ENCODE measurements at places on chromosomes 16 and 17. TPM values are rescaled to one million over a fixed set of nuclear protein-coding genes. Genes with fewer than 3 reads are reported as not detected.

DNA sequence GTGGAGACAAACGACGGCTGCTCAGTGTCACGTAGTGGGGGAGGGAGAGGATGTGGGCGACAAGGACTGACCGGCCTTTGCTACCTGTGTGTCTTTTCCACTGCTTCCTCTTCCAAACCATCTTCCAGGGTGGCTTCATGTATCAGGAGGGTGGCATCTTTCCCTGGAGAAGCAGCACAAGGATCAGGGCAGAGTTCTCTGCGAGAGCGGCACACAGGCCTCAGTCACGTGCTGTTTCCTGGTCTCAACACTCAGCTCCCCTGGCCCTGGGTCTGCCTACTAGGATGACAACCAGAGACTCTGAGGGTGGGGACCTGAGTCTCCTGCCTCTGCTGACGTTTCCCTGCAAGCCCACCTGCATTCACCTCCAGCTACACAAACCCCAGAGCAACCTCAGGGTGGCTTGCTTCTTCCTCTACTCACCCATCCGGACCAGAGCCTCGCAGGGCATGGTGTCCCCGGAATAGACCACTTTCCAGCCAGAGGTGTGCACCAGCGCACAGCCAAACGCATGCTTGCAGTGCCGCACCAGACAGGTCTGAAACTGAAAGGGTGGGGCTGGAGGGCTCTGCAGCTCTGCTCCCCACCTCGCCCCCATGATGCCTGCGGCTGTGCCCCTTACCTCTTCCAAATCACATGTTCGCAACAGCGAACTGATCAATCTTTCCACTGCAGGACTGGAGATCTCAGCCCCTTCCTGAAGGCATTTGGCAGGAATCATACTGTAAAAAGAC lies 23.3 kb downstream of the ELAC2 start:
- DNase-seq: no peak

DNA sequence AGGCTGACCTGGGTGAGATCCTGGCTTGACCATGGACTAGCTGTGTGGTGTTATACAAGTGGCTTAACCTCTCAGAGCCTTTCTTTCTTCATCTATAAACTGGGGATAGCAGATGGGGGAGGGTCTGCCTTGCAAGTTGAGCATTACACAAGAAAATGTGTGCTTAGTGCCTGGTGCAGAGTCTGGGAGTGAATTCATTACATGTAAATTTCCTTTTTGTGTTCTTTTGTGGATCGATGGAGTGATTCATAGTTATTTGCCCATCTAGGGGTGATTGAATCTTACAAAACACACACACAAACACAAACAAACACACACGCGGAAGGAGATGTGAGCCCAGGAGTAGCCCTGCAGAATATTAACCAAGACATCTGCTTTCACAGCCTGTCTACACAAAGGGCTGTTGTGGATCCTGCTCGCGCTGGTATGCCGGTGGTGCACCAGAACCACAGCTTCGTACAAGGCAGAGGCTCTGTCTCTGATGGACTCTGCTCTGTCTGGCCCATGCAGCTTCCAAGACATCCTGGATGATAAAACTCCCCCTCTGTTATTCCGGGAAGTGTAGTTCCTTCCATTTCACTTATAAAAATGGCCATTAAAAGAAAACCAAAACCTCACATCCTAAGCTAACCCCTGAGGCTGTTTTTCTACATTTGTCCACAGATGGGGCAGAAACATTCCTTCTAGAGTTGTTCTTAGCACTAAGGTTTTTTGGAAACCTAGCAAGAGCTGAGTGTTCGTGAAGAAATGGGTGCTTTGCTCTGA lies 86.1 kb downstream of the UTP18 start:
- DNase-seq: no peak

The TNS4 gene
- total RNA-seq: 127 TPM

GRCh38 chr17:58920773-58921172 lies 165.1 kb downstream of the PPM1E start:
- DNase-seq: no peak

- no peak for DNase-seq
Observed at GRCh38 chr16:8717892-8718415, 43.5 kb downstream of the ABAT start.

- no peak for DNase-seq
Observed at GRCh38 chr17:39970157-39970692, 7.4 kb downstream of the GSDMA start.

- DNase-seq: no peak
Observed at GRCh38 chr16:10200637-10201586, 18.7 kb upstream of the GRIN2A start.

The TBC1D3G gene
- not detected for total RNA-seq

DNA sequence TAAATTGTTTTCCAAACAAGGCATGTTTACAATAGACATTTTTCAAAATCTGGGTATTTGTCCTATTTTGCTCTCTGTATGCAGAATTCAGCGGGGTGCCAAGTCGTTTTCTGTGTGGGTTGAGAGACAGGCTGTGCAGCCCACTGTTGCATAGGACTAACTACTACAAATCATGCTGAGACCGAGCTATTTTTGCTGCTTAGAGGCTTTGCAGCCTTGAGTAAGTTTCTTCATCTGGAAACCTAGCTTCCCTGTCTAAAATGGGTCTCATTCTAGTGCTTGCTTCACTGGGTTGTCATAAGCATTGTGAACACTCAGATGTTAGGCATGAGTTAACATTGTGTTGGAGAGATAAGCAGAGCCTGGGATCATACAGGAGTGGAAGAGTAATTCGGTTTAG lies 1.3 kb downstream of the PRPSAP2 start:
- peak; percentile 28 for DNase-seq

The MGRN1 gene
- 38.2 TPM for total RNA-seq

The CES5A gene
- total RNA-seq: not detected

DNA sequence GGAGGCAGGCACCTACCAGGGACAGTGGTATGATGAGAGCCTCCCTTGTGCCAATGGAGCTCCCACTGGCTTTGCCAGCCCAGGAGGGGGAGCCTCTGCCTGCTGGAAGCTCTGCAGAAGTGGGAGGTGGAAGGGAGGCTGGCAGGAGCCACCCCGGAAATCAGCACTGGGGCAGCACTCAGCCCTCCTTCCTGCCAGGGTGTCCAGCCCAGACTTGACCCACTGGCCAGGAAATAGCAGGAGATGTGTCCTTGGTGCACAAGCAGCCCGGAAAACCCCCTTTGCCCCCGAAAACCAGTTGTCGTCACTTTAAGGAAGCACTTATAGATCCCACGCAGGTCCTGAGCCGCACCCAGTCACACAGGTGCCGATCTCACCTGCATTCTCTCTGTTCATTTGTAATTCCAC lies 49.3 kb upstream of the CACNG4 start:
- DNase-seq: peak; percentile 86

The MRPL58 gene
- 151 TPM for total RNA-seq

The TBC1D3E gene
- total RNA-seq: not detected

DNA sequence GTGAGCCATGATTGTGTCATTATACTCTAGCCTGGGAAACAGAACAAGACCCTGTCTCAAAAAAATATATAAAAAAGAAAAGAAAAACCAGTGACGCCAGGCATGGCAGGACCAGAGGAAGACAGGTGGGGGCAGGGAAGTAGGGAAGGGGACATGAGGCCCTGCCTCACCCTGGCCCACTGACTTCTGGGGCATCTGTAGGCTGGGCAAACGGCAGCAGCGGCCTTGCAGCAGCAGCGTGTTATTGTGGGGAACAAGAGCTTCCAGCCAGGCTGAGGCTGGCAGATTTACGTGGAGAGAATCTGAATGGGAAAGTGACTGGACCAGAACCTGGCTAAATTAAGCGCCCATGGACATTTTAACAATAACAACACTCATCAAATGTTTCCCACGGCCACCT lies 19.4 kb downstream of the CMTM4 start:
- DNase-seq: no peak

- DNase-seq: no peak
Observed at GRCh38 chr17:71849783-71850768, 270.7 kb upstream of the SOX9 start.

GRCh38 chr17:19237389-19238166 lies 412 bp downstream of the EPN2 start:
- DNase-seq: no peak

The KRTAP4-9 gene
- total RNA-seq: not detected

DNA sequence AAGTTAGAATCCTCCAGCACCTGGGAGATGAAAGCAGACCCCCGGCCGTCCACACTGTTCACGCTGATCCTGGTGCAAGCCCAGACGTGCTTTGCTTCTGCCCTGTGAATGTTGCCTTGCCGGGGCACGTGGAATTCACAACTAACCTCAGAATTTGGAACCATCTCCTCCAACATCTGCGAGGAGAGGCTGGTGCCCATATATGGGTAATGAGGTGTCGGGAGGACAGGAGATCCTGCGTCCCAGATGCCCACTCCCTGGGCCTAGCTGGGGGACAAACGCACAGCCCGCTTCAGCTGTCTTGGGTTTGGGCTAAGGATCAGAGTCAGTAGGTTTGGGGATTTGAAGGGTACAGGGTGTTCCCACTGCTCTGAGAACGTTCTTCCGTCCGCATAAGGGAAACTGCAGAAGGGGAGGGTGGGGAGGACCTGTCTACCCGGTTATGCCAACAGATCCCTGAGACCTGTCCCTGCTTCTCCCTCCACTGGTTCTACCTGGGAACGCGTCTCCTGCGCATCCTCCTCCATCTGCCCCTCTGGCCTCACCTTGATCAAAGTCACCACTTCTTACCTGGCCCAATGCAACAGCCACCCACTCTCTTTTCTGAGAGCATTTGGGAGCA lies 14.1 kb downstream of the PPL start:
- DNase-seq: no peak

The SLC47A1 gene
- total RNA-seq: 0.15 TPM

DNA sequence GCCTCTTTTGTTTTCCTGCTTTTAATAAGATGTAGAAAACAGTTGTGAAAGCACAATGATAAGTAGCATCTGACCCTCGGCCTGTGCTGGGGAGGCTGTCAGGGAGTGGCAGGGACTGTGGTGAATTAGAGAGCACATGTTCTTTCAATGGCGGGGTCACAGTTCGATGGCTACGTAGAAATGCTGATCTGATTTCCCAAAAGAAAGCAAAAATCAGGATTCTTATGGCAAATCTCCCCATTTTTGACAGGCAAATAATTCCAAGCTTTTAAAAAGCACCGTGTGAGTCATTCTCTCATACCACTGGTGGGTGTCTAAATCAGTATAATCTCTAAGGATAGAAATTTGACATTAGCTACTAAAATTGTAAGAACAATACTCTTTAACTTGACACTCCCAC lies 4.2 kb upstream of the MAPK7 start:
- DNase-seq: no peak

GRCh38 chr16:53093162-53093744 lies 38.5 kb downstream of the CHD9 start:
- no peak for DNase-seq

- DNase-seq: no peak
Observed at GRCh38 chr17:1315891-1316403, 36.5 kb downstream of the TRARG1 start.

Measured in PC-3 (cell line).